Endothelial cell of umbilical vein (primary cell): ENCODE measurements at places on chromosomes 16 and 17.

DNA sequence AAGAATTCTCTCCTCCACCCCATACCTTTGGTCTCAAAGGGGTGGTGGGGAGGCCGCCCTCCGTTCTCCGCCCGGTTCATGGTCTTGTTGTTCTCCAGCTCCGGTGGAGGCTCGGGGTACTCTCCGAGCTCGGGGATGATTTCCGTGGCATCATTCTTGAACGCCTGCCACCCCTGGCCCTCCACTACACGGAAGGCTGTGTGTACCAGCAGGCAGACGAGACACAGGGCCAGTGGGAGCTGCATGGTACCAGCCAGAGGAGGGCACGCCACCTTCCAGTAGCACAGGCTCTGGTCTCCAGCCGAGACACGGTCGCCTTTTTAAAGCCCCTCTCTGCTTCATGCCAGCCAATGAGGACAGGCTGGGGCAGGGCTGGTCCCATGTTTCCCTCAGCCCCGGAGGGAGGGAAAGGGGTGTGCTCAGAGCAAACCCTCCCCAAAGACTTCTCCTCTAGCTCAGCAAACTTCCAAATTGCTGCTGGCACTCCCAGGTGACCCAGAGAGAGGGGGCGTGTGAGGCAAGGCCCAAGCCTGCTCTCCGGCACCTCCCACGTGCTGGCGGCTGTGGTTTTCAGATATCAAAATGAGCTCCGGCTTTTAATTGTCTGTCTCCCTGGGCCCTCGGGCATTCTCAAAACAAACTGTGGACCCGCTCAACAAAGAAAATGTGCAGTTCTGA lies at the start of gene SOST:
Gene SOST (minus strand): TSS at position 295 of the 678 bp plus-strand sequence. CDS start 50 bp downstream, at position 245.
- no peak for DNase-seq

- DNase-seq, result no peak
These were observed 85.7 kb downstream of the NCOR1 start for GRCh38 chr17:16129441-16130205.

DNA sequence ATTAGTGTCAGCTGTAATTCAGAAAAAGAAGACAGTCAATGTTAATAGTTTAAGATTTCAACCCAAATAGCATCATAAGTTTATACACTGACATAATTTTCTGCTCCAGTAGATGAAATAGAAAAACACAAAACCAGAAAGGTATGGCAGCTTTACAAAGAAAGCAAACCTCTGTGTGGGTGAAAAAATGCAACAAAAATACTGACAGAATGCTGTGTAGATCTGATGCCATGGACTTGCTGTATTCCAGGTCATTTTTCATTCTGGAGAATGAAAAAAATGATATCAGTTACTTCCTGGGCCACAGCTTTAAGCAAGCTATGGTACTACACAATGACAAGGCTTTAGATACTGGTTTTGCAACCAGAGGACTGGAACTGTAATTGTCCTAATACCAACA lies 116.0 kb downstream of the MAP2K4 start:
- DNase-seq, result no peak

- DNase-seq, result no peak
These were observed 10.1 kb downstream of the TBC1D24 start for GRCh38 chr16:2484898-2485508.

DNA sequence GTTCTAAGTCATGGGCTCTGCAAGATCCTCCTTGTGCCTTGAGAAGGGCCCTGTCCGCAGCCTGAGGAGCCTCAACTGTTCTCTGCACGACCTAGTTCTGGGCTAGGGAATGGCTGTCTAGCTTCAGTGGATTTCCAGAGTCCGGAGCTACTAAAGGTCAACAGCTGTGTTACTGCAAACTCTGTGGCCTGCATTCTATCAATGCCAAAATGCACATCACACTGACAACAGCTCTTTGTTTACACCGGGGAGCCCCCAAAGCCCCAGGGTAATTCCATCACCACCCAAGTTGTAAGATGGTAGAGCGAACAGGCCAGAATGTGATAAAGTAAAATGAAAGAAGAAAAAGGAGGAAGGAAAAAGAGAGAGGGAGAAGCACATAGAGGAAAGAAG lies 610.2 kb downstream of the MAF start:
- DNase-seq, result no peak

DNA sequence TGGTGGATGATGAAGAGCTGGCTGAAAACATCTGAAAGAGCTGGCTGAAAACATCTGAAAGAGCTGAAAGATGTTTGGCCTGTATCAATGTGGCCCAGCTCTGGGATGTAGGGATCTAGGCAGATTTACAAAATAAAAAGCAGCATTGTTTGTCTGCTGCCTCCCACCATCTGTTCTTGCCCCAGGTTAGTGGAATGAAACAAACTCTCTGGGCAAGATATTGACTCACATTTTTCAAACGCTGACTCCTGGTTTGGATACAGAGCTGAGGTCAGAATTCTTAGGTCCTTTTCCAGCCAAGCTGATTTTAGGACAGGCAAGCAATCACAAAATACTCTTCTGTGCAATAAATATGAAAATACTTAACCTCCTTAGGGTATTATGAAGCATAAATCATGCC lies 139.0 kb downstream of the STX8 start:
- no peak for DNase-seq

DNA sequence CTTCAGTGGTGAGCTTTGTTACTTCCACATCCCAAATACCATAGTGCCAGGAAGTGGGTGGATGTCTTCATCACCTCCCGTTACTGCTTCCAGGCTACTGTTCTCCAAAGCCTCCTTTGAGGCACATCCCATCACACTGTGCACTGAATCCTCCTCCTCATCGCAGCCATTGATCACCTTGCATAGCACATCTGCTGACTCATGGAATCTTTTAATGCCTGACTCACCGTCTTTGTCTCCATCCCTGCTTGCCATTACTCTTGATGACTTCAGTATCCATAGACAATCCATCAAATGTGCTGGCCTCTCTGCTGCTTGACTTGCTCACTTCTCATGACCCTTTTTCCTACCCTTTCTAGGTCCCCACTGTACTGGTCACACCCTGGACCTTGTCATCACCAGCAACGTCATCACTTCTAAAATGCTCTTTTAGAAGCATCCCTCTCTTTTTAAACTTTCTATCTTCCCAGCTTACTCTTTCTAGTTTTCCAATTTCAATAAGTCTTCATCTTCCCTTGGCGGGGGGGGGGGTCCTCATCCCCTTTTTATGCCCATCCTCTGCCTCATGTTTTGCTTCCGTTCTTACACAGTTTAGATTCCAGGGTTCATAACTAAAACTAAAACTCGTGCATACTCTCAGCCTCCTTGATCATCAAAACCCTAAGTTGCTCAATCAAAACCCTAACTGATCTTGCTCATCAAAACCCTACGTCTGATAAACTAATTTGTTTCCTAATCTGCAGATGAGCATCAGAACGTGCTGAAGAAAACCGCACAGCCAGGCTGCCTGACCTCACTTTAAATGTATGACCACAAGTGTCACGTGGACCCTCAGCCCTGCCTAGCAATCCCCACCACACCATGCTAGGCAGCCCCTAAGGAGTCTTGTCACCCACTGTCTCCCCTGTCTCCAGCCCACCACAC lies 289.7 kb upstream of the ZFHX3 start:
- DNase-seq, result no peak

- DNase-seq, result no peak
These were observed 82.9 kb upstream of the RCVRN start for GRCh38 chr17:9987779-9988585.

GRCh38 chr17:50346313-50347116 lies 589 bp downstream of the XYLT2 start:
- DNase-seq, result peak; percentile 29

DNA sequence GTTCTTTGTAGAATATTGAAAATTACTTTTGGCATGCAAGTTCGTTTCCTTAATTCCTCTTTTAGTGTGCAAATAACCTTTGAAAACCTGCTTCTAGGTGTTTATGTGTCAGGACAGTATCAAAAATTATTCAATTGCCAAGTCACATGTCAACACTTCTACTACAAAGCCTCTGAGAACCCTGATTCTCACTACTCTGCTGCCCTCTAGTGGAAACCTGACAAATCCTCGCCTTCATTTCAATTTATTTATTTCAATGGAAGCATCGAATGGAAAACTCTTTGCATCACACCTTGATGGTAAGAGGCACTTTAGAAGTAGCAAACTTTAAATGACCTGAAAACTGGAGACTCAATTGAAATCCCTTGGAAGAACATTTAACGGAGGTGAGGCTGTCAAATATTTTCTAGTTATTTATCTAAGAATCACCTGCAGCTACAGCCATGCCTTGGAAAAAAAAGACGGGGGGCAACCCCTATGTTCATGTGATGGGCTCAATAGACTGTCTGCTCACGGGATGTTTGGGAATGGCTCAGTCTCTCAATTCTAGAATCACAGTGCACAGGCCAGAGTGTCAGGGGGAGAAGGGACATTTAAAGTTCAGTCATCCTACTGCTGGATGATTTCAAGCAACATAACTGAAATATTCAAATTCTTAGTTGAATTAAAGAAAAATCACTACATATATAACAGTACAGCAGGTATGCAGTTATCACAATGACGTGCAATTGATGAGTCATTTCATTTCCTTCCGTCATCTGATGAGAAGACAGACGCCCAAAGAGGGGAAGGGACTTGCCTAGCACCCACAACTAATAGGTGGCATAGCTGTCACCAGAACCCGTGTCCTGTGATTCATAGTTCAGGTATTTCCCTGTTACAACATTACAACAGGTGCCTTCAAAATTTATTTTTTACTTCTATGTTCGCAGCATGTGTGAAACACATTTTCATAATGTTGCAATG lies 563.9 kb downstream of the TOX3 start:
- DNase-seq, result peak; percentile 28

DNA sequence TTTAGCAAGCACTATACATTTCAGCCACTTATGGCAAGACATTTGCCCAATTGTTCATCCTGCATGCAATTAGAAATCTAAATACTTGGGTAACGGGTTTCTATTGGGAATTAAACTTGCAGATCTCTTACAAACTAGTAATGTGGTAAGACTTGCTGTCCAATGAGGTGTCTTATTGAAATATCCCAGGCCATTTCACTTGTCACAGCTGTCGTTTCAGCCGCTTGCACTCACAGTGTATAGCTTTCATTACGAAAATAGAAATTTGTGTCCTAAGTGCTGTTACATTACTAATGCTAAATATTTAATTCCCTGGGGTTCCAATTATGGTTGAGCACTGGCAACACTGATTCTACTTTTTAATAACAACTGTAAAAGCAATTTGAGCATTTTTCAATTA lies 40.3 kb upstream of the IRX5 start:
- DNase-seq, result no peak

GRCh38 chr16:57143149-57143921 lies 42.5 kb downstream of the PSME3IP1 start:
- DNase-seq, result no peak

DNA sequence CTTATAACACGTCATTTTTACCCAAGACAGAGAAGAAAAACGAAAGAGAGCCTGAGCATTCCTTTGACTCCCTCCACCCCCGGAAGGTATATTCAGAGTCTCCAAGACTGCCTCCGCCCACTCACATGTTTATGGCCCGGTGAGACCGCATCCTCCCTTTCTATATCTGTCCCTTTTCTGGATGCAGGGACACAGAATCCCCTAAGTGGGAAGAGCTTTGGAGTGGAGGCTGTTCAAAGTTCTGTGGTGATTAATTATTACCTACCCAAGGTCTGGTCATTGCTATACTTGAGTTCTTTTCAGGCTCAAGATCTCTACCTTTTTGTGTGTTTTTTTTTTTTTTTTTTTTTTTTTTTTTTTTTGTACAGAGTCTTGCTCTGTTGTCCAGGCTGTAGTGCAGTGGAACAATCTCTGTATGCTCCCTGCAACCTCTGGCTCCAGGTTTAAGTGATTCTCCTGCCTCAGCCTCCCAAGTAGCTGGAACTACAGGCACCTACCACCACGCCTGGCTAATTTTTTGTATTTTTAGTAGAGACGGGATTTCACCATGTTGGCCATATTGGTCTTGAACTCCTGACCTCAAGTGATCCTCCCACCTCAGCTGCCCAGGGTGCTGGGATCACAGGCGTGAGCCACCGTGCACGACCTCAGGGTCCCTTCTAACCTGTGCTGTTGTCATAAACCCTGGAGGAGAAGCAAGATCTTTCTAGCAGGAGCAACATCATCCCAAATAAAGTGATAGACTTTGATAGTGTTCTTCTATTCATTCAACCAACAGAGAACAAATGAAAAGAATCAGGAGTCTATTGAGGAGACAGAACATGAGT lies 407.1 kb downstream of the WWOX start:
- DNase-seq, result no peak

DNA sequence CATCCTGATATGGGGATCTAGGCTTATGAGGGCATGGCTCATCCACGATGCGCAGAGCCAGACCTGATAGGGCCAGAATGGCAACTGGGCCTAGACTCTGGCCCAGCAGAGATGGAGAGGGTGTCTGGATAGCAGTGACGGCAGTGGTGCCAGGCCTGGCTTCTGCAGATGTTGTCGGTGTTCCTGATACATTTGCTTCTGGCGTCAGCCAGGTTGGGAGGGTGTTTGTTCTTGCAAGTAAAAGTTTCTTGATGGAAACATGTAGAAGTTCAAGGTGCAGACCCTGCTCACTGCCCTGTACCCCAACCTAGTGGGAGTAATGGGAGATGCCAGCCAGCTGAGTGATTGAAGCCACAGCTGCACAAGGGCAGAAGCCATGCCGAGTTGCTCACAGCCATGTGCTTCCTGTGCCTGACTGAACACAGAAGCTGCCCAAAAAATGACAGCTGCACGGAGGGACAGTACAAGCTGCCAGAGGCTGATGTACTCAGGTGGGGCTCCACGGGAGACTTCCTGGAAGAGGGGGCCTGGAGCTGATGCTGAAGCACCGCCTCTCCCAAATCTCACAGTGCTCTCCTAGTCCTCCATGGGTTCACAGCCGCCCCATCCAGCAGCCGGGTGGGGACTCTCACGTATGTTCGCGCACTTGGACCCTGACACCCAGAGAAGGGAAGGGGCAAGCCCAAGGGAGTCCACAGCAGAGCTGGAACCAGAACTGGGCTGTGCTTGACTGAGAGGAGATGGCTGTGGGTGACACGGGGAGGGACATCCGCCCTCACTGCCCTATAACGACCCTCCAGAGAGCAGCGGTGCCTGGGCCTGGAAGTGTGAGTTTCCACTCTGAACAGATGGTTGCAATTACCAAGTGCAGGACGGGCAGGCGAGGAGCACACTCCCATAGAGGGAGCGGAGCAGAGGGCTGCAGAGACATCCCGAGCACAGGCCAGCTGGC lies 78.7 kb downstream of the N4BP1 start:
- no peak for DNase-seq
